Gastroesophageal sphincter (tissue), 4 donors: ENCODE measurements at places on chromosomes 13 and 19.

DNA sequence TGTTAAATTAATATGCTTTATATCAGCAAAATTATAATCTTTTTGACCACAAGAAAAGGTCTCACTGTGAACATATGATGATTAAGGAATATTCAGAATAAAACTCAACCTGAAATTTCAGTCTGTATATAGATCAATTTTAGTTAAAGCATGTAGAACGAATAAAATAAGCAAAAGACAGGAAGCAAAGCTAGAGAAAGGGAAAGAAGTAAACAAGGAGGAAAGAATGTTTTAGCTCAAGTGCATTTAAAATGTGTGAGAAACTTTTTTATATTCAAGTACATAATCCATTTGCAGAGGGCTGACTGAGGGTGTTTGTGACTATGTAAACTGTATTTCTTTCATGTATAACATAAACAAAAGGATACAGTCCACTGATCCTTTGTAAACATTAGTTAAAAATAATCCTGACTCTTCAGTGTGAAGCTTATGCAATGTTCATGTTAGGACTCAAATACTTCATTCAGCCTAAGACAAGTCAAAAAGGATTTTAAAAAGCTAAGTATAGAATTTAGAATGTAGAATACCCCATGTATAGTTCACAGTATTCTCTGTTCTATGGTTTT, 472.1 kb downstream of the DIAPH3 start:
- ATAC-seq: no peak

- ATAC-seq: no peak
Measured at GRCh38 chr13:80177327-80177726, 163.6 kb downstream of the SPRY2 start.

DNA sequence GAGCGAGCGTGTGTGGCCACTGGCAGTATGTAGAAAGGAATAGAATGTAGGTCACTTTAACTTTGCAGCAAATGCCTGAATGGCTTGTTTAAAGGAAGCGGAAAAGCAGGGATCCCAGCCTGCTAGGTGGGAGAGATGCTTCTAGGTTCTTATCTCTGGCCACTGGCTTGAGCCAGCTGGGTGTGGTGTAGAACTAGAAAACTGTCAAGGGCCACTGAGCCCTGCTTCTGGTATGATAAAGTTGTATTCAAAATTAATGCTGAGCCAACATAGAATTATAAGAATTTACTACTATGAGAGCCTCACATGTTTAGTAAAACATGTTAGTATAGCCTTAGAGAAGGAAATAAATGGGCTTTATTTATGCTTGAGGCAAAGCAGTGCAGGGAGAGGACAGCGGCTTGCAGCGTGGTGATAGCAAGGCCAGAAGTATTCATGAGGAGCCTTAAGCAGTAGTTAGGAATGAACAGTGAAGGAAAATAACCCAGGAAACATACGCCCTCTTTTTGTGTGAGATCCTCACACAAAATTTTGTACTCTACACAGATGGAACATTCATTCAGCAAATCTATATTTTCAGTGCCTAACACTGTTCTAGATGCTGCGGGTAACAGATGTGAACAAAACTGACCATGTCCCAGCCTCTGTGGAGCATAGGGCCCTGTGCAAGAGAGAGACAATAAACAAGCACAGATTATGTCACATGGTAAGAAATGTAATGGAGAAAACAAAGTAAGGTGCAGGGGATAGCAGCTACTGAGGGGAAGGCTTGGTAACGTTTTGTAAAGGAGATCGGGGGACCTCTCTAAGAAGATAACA, 863.2 kb downstream of the DIAPH3 start:
- ATAC-seq: no peak

GRCh38 chr13:40105231-40105630, 449.8 kb downstream of the COG6 start:
- no peak for ATAC-seq

- no peak for ATAC-seq
Measured at GRCh38 chr13:93882086-93882651, 597.3 kb downstream of the DCT start.

- ATAC-seq: peak; percentile 38
Measured at GRCh38 chr13:46571189-46571908, 18.4 kb downstream of the LRCH1 start.

DNA sequence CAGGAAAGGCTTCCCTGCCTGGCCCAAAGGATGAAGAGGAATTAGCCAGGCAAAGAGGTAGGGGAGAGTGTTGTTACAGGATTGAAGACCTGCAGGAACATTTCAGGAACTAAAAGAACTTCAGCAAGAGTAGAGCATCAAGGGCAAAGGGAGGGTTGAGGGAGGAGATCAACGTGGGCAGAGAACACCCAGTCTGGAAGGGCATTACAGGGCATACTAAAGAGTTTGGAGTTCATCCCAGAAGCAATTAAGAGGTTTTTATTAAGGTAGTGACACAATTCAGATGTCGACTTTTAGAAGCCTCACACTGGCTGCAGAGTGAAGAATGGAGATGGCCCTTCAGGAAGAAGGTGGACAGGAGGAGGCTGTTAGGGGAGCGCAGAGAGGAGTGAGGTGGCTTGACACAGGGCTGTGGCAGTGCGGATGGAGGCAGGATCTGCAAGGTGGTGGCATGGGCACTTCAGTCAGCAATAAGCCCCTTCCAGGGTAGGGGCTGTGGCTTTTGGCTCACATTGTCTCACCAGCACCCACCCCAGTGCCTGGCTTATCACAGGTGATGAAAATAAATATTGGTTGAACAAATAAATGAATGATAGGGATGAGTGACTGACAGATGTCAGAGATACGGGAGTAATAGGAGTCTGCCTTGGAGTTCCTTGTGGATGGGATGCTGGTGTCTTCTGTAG, 24.9 kb downstream of the TEX26 start:
- no peak for ATAC-seq

DNA sequence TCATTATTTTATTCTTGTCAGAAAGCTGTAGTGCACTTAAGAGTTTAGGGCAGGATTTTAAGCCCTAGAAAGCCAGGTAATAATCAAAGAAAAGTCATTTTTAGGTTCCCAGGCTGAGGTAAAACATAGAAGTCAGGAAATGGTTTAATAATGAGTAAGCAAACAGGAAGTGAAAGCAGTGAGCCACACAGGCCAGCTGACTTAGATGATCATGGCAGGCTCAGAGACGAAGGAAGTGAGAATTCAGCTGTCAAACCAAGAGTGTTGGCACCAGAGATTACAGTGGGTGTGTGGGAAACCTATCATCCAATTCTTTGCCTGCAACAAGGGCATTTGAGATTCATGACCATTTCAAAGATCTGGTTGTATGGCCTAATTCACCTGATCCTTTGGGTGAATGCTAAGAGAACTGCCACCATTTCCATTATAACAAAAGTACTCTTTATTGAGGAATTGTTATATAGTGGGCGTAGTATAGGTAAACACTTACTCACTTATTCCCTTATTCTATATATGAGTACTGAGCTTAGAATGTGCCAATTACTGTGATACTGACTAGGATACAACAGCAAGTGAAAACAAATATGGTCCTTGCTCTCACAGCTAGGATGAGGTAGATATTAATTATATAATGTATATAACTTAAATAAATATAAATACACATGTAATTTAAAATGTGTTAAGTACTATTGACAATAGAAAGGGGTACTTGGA, 103.7 kb upstream of the EDNRB start:
- no peak for ATAC-seq

DNA sequence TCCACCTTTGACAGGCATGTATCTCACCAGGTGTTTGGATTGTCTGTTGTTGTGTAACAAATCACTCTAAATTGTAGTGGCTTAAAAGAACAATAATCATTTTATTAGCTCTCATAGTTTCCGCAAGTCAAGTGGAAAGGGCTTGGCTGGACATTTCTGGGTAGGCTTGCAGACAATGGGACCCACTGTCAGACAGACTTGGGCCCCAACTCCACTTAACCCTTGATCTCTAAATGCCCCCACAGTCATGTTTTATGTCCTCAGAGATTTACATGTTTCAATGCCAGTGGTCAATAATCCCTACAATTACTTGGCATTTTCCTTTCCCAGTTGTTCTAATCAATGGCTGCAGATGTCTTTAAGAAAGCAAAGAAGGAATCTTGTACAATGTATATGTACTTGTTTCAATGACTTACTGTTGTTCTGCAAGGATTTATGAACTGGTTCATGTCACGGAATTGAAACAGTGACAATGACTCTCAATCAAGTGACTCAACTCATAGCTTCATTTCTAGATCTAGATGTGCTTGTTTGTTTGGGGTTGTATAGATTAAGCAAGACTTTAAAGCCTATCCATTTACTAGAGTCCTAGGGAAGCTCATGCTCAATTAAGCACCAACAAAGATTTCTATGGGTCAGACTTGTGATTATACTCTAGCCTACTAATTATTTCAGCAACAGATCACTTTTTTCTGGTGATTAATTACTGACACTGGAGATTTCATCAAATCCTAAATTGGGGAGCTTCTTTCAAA, 510.1 kb upstream of the NBEA start:
- no peak for ATAC-seq

GRCh38 chr13:97295283-97296182, 73.4 kb downstream of the MBNL2 start:
- ATAC-seq: no peak

DNA sequence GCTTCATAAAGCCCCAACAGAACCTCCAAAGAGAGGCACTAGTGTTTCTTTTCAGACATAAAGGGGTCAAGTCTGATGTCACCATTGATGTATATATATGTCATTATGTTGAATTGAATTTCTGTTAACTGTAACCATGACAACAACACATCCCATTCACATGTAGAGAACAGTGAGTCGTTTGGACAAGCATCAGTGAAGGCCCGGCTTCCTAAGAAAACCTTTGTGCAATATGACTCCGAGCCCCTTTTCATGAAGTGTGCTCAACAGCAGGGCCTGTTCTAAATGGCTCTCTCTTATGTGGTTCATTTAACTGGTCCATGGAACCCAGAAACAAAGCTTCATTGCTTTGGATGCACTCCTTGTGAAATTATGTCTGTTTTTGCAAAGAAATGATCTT, 67.2 kb upstream of the UBL3 start:
- no peak for ATAC-seq

DNA sequence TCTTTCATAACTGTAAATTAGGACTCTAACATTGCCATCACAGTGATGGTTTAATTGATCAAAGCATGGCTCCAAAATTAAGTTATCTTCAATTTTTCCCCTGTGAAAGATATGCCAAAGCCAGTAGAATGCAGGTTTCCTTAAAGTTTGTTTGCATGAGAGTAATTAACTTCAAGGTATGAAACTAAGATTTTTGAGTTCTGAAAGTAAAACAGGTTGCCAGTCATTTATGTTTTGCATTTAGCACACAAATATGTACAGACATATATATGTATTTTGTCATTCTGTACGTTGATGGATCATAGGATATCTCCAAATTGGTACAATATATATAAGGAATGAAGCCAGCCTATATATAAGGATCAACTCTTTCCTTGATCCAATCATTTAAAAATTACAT, 23.6 kb upstream of the NDFIP2 start:
- no peak for ATAC-seq

GRCh38 chr13:80361883-80362327, 21.0 kb upstream of the SPRY2 start:
- ATAC-seq: no peak

DNA sequence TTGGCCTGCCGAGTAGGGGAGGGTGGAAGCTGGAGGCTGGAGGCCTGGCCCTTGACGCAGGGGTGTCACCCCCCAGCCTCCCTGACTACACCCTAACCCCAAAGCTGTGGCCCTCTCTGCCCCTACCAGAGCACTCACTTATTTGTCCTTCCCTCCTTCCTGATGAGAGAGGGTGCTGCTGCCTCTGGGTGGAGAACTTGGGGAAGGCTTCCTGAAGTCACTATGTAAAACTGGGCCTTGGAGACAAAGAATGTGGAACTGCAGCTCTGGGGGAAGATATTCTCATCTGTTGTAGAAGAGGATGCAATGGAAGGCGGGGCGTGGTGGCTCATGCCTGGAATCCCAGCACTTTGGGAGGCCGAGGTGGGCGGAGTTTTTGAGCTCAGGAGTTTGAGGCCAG, 485.2 kb downstream of the ZNF536 start:
- ATAC-seq: no peak

- no peak for ATAC-seq
Measured at GRCh38 chr13:51502153-51502651, 49.4 kb upstream of the INTS6 start.
